ENCODE measurements at places on chromosomes 13 and 19.
A peak's percentile ranks its signal among the peaks of the same experiment; 100 is the strongest.

DNA sequence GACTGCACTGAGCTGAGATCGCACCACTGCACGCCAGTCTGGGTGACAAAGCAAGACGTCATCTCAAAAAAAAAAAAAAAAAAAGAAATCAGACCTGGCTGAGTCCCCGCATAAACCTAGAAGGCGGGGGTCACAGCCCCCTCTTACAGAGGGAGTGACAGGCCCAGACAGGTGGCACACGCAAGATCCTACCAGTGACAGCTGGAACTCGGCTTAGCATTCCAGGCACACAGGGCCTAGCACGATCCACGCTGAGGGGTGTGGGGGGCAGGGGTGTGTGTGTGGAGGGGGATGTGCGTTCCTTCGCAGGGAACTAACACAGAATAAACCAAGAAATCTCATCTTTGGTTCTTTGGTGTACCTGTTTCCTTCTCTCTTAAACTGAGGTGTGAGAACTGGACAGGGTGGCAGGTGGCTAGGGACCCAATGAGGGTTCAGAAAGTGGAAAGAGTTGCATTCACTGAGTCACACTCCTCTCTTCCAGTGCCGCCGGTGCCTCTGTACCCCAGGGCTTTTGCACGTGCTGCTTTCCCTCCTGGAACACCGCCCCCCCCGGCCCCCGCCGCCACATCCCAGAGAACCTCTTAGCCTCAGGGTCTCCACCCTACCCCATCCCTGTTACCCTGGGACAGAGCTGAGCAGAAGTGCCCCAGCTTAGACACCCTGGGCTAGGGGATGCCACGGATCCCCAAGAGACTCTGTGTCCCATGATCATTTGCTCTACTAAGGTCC lies 5.0 kb downstream of the SGTA start:
- no peak for DNase-seq

GRCh38 chr13:24306632-24307031 lies 2.7 kb upstream of the C1QTNF9 start:
- DNase-seq = peak; percentile 31

DNA sequence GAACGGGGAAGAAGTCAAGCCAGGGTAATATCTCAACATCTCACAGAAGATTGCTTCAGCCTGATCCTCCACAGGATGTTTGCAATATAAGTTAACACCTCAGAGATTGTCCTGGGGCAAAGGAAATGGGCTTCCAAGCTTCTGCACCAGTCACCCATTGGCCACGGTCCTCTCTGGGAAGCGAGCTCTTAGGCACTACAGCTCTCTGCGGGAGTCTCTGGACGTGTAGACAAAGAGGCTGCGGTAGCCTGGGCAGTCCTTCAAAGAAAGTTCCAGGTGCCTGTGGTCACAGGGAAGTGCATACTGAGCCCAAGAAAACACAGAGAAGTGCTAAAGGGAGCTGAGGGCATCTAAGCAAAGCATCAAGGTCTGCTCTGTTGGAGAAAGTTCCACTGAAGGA lies 805.7 kb downstream of the DIAPH3 start:
- peak; percentile 47 for DNase-seq

GRCh38 chr19:32864318-32865007 lies 5.1 kb downstream of the SLC7A9 start:
- no peak for DNase-seq
